WERI-Rb-1 (cell line): ENCODE measurements at places on chromosomes 4 and X.

DNA sequence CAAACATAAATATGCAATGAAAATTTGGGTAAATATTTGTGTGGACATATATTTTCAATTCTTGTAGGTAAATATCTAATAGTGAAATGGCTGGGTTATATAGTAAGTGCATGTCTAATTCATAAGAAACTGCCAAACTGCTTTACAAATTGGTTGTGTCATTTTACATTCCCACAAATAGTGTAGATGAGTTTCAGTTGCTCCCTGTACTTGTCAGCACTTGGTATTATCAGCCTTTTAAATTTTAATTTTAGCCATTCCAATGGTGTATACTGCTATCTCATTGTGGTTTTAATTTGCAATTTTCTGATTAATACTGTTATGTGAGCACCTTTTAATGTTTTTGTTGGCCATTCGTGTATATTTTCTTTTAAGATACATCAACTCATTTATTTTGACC lies 23.1 kb upstream of the GABRE start:
- no peak for DNase-seq

DNA sequence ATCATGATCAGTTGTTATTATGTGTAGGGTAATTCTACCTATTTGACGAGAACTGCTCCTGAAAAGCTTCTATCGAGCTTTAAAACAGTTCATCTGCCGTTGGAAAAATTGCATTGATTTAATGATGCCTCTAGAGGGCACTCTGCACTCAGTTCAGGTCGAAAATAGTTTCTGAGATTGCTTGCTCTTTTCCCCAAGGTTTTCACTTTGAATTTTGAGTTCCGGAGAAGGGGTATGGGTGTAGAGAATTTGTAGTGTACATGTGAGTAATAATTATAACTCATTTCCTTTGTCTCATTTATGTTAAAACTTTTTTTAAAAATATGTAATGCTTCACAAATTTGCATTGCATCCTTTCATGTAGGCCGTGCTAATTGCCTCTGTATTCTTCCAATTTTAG lies 28.4 kb upstream of the TNIP3 start:
- DNase-seq, result peak; percentile 13

DNA sequence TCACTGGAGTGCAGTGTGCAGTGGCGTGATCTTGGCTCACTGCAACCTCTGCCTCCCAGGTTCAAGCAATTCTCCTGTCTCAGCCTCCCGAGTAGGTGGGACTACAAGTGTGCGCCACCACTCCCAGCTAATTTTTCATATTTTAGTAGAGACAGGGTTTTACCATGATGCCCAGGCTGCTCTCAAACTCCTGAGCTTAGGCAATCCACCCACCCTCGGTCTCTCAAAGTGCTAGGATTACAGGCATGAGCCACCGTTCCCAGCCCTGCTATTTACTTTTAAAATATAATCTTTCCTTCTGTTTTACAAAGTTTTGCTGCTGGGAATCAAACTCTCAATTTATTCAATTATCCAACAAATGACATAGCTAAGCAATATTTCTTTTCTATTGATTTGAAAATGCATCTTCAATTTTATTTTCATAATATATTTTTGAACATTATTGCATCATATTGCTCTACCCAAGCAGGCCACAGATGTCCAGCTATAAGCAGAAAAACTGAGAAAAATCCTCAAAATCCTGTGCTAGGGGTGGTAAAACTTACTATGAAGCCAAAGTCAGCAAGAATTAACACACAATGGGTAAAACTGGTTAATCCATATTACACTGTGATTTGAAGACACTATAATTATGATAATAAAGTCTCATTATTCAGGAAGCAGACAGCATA lies 5.2 kb downstream of the TIFA start:
- no peak for DNase-seq

GRCh38 chrX:56564921-56565840 lies 1.8 kb downstream of the UBQLN2 start:
- DNase-seq, result no peak

DNA sequence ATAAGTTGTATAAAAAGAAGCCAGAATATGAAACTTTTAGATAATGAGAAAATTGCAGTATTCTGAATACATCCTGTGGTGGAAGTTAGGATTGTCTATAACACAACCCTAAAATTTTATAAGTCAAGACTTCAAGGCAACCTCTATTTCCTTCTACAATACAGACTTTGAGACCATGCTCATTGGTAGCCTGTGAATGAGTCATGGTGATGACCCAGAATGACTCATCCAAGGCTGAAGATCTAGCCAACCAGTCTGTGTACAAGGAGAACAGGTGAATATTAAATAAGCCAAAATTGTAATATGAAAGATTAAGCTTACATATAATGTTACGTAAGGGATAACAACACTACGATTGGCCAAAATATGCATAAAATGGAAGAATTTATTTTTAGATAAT lies 475.9 kb upstream of the GALNT7 start:
- DNase-seq, result no peak

- no peak for DNase-seq
These were observed 689 bp upstream of the OGT start for GRCh38 chrX:71532078-71532752.

DNA sequence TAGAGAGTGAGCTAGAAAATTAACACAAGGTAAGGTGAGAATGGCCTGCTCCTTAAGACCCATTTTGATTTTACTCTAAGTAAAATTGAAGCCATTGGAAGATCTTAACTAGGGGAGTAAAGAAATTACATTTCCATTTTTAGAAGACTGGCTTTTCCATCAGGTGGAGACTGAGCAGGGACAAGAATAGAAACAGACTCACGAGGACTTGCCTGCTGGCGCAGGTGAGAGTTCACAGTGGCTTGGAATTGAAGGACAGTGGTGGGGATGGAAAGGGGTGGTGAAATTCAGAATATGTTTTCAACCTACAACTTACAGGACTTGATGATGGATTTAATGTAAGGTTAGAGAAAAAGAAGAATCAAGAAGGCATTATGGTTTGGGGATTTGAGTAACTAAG lies 427.4 kb downstream of the INPP4B start:
- no peak for DNase-seq

GRCh38 chrX:133374874-133375387 lies 40.4 kb downstream of the GPC4 start:
- no peak for DNase-seq

DNA sequence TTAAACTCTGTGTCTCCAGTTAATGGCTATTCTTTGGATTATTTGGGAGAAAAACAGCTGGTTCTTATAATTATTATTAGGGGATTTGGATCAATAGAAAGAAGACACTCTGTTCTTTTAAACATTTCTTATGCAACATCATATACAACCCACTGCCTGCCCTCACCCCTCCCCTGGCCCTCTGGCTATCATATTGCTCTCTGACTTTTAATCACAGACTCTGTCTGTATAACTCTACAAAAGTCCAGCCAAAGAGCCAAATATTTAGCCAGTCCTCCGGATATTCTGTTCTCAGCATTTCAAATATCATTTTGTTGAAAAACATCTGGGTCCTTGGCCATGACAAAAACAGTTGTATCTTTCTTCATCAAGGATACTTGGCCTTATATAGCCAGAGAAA lies 19.0 kb upstream of the PACRGL start:
- no peak for DNase-seq

GRCh38 chrX:16310326-16310725 lies 143.0 kb downstream of the MAGEB17 start:
- no peak for DNase-seq

DNA sequence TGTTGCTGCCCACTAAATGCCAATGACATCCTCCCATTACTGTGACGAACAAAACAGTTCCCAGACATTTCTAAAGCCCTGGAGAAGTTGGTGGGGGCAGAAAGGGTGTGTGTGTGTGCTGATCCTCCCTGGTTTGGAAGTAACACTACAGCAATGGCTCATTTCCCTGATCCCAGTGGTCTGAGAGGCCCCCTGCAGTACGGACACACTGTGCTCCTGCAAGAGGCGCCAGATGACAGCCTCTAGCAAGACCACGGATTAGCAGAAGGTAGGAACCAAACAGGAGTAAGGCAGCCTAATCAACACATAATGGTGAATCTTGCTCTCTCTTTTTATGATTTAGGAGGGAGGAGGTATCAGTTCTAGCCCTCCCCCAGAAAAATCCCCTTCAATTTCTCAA lies 49.6 kb downstream of the CHRDL1 start:
- DNase-seq, result peak; percentile 15

- no peak for DNase-seq
These were observed 6.2 kb upstream of the AFF1 start for GRCh38 chr4:86928400-86929255.

DNA sequence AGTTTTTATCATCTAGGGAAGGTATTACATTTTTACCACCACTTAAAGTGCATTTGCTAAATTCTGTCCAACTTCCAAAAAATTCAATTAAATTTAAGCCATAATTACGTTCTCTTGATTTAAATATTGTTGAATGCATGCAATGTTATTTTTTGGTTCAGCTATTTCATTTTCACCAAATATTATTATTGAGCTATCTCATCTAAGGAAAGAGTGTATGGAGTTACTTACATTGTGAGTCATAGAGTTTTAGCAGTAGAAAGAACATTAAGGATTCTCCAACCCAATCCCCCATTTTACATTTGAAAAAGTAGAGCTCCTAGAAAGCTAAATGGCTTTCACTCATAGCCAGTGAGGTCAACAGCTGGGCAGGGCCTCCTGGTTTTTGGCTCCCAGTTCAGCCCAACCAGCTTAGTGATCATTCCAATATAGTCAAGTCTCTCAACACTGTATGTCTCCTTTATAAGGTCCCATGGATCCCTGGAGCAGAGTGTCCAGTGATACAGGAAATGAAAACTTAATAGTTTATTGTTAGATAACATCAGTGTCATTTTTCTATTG lies 60.5 kb downstream of the NDNF start:
- DNase-seq, result no peak

GRCh38 chrX:6679988-6680387 lies 145.1 kb upstream of the VCX3A start:
- no peak for DNase-seq

DNA sequence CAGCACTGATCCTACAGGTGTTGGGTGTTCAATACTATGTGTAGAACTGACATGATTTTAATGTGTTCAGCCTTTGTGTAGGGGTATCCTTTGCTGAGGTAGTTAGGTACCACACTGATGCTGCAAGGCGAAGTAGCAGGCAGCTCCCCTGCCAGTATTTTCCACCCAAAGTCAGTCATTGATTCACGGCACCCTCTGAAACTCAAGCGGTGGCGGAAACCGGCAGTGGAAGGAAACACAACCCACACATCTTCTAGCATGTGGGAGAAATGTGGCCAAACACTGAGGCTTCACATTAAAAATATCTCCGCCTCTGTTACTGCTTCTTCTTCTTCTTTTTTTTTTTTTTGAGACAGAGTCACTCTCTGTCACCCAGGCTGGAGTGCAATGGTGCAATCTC lies 126.3 kb downstream of the AASDH start:
- DNase-seq, result no peak

DNA sequence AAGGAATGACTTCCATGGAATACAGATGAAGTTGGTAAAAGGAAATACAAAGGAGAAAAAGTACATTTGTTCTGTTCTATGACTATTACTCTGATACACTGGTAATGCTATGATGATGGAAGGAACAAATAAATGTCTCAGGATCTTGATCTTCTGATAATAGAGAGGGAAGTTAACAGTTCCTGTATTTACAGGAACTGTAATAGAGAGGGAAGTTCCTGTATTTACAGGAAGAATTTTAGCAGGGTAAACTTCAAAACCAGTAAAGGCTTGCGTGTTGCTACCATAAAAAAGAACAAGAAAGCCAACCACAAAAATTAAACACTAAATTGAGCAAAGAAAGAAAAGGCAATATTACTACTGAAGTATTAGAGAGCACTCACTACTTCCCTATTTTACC lies 91.7 kb upstream of the HPGD start:
- DNase-seq, result no peak

- DNase-seq, result no peak
These were observed 92.1 kb downstream of the AFF1 start for GRCh38 chr4:87026800-87027495.

DNA sequence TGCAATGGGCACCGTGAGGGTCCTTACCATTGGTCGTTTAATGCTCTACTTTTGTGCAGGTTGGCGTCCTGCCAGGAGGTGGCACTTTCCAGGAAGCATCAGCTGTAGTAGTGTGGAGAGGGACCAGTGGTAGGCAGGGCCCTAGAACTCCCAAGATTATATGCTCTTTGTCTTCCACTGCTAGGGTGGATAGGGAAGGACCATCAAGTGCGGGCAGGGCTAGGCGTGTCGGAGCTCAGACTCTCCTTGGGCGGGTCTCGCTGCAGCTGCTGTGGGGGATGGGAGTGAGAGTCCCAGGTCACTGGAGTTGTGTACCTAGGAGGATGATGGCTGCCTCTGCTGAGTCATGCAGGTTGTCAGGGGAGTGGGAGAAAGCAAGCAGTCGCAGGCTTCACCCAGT lies 134.7 kb downstream of the KLF8 start:
- no peak for DNase-seq

DNA sequence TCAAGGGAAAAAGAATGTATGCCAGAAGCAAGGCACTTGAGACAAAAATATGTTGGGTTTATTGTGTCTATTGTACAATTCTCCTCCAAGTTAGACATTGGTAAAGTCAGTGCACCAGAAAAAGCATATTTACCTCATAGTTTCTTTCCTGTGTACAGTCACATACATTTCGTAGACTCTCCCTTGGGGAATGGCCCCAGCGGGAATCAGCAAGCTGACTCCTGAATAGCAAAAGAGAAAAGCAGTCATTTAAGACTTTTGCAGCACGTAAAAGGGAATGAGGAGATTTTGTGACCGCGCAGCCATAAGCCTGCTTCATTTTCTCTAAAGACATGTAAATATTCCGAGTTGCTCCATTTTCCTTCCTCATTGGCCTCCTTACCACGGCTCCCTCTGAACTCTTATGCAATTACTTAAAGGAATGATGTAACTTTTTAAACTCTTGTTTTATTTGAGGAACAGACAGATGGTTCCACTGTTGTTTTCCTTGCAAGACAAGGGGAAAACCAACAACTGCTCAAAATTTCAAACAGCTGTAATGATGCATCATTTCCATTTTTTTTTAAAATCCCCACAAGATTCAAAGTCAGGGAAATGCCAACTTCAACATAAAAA lies 332.7 kb downstream of the UNC5C start:
- DNase-seq, result no peak

DNA sequence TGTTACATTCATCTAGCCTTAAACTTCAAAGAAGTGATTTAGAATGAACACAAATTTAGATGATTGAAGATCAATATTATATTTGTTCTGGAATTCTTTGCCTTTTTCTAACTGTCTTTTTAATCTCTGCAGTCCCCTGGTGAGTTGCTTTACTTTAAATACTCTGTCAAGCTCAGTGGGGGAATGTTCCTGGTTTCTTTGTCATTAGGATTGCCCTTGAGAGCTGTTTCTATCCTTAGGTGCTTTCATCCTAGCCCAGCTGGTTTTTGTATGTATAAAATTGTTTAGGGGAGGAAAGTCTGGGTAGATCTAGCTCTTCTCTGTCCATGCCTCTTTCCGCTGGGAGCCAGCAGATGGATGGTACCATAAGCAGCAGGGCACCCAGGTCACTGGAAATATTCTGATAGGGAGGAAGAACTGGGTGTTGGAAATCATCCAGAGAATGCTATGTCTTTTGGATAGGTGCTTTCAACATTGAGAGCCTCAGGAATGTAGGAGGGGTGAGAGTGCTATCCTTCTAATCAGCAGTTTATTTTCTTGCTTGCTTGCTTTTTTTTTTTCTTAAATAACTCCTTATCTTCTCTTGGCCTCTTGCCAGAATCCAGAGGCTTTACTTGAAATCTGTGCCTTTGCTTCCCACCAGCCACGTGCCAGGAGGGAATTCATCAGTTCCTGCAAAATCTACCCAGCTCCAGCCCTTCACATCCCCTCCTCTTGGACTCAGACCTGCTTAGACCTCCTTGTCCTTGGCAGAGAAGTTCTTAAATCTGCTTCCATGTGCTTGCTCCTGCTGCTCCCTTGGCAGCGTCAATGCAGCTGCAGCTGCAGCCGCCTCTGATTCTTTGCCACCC lies 215.3 kb upstream of the ANXA3 start:
- DNase-seq, result no peak

GRCh38 chrX:150201391-150201790 lies 161.7 kb upstream of the MAMLD1 start:
- DNase-seq, result no peak
